Thoracic aorta endothelial cell (primary cell): ENCODE measurements at places on chromosomes 2 and 18. TPM values are rescaled to one million over a fixed set of nuclear protein-coding genes. Genes with fewer than 3 reads are reported as not detected.

Gene KCNK3
- not detected in 2 replicates for total RNA-seq

Gene PPP1R1C
- 0.43 and 0.53 TPM in 2 replicates for total RNA-seq

Gene CABYR
- total RNA-seq, result 4.1 and 5.5 TPM in 2 replicates

Gene TMEM150A
- 7.5 and 8.6 TPM in 2 replicates for total RNA-seq
